NCI-H1105 treated with DMSO at 0.1 percent for 48 hours (cell line): ENCODE measurements at places on chromosomes 4 and X.

DNA sequence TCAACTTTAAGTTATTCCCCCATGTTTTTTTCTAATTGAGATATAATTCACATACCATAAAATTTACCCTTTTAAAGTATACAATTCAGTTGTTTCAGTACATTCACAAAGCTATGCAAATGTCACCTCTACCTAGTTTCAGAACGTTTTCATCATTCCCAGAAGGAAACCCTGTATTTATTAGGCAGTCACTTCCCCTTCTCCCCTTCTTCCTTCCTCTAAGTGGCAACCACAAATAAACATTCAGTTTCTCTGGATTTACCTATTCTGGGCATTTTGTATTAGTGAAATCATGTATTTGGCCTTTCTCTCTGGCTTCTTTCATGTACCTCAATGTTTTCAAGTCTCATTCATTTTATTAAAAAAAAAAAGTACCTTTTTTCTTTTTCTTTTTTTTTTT lies 101.9 kb downstream of the TET2 start:
- DNase-seq, result no peak

DNA sequence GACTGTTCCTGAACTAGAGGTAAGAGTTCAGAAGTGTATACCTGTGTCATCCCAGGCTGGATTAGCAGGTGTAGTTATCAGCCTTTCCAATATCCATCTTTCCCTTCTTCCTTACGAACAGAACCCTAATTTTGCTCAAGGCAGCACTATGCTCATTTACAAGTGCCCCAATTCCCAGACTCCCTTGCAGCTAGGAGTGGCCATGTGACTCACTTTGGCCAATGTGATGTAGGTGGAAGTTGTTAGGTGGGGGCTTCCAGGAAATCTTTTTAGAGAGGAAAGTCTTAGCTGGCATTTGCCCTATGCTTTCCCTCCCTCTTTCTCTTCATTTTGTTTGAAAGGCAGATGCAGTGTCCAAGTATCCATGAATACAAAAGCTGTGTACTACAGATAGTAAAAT lies 34.8 kb downstream of the HOPX start:
- DNase-seq, result no peak

DNA sequence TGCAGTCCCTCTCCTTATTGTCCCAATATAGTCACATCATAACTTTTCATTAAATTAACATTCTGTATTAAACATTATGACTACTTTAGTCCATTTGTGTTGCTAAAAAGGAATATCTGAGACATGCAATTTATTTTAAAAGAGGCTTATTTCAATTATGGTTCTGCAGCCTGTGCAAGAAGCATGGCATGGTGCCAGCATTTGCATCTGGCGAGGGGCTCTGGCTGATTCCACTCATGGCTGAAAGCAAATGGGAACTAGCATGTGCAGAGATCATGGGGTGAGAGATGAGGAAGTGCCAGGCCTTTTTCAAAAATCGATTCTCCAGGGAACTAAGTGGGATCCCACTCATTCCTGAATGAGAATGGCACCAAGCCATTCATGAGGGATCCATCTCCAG lies 476.3 kb upstream of the RPS6KA3 start:
- DNase-seq, result peak; percentile 64

DNA sequence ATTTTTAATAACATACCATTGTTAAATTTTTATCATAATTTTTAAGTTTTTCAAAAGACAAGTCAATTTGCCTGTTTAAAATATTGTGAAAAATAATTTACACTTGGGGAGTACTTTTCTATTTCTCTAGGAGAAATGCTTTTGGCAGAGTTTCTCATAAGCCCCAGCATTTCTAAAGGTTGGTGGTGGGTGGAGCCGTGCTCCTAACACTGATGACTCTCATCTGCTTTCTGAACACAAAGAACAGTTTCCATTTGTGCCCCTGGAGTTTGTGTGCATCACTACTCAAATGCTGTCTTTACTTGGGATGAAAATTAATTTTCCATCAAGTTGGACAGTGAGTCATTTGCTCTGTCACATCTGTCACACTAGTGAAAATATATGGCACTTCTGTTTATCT lies 57.6 kb downstream of the TNIP2 start:
- DNase-seq, result no peak

DNA sequence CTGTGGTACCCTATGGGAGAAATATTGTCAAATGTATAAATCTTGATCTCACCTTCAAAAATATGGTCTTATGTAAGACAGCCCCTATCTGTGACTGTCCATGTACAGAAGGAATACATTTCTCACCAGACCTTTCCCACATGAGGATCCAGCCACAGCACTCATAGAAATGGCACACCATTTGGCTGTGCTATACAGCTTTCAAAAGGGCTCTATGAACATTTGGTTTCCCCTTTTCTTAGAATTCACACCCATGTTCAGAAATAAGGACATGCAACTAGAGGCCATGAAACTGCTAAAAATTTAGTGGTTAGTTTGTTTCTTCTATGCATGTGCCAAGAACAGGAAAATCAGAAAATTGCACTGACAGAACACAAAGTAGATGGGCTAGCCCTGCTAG lies 62.7 kb downstream of the ANTXR2 start:
- no peak for DNase-seq

DNA sequence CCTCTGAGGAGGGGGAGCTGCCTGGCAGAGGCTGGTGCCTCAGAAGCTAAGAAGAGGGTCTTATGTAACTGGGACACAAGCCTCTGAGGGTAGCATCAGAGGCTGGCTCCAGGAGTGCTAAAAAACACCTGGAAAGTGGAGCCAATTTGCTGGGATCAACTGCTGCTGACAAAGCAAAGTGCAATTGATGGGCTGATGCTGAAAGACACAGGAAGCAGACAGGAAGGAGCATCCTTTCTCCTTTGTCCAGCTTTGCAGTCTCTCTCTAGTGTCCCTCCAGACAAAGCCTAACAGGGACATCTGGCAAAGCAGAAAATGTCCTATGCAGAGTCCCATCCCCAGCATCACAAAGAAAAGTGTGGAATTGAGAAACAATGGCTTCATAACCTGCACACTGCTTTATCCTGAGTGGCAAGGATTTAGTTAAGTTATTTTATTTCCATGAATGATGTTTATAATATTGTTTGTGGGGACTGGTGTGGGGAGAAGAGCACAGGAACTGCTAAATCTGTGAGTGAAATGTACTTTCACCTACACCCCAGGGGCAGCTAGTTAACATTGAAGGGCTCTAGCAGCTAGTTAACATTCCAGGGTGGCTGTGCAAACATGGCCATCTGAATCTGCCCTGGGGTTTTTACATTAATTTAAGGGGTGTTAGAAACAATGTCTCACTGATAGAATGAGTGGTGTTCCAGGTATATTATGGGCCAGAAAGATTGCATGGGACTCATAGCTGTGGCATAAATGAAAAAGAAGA lies 25.6 kb upstream of the MBTPS2 start:
- no peak for DNase-seq

- no peak for DNase-seq
Measured at GRCh38 chrX:12843668-12844279, 23.1 kb upstream of the TLR7 start.

- peak; percentile 28 for DNase-seq
Measured at GRCh38 chr4:141391771-141392170, 171.1 kb downstream of the ZNF330 start.

- DNase-seq, result peak; percentile 96
Measured at GRCh38 chr4:8044699-8045098, 105.0 kb upstream of the AFAP1 start.

DNA sequence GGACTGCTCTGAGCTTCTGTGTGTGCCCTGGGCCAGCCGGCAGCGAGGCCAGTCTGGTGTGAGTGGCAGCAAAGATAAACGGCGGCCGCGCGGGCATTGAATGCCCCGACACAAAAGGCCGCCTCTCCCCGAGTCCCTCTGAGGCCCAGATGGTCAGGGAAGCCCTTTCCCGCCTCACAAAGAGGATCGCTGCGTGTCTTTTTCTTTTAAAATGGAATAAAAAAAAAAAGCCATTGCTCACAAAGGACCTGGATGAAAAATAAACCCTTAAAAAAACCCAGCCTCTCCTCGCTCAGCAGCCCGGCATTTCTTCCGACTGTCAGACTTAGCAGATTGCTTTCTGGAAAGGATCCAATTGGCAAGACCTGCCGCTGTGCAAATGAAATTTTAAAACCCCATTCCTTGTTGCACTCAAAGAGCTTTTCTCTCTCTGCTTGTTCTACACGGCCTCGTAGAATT lies 578.7 kb downstream of the BCOR start:
- peak; percentile 86 for DNase-seq

DNA sequence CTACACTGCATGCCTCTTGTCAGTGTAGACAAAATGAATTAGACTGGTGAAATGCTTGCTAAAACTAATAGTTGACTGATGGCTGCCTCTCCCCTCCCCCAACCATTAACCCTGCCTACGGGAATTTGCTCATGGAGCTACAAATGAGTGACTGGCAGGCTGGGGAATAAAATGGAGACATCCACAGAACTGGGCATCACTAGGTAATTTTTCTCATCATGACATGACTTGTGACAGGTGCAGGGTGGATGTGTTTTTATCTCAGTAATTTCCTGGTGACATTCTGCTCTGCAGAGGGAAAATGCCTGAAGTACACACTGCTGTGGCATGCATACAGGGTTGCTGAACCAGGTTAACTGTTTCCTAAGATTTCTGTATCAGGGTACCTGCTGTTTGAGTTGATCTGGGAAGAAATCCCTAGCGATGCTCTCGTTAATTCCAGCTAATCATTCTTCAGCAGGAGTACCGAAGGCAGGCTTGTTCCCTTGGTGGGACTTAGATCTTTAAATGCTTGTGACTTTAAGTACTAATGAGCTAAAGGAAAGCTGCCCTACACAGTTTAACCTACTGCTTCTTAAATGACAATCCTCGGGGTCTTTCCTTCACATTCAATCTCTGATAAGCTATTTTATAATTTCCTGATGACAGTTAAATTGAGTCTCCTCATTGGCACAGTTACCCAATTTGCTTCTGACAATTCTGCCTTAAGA lies 376.3 kb upstream of the LCORL start:
- no peak for DNase-seq

DNA sequence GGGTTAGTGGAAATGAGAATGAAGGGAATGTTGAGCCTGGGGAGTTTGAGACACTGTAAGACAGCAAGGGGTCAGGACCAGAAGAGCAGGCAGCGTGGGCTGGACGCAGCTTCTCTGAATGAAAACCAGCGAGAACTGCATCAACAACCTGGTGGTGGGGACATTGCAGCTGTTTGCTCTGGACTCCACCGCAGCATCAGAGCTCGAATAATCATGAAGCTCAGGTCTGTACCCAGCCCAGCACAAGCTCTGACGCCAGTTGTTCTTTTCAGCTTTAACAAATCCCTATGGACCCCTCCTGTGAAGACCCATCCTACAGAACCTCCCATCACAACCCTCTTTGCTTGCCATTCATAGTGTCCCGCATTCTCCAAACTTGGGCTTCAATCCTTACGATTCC lies 106.8 kb upstream of the PNPLA4 start:
- DNase-seq, result no peak

- DNase-seq, result no peak
Measured at GRCh38 chrX:45621376-45622041, 420.8 kb upstream of the DIPK2B start.

DNA sequence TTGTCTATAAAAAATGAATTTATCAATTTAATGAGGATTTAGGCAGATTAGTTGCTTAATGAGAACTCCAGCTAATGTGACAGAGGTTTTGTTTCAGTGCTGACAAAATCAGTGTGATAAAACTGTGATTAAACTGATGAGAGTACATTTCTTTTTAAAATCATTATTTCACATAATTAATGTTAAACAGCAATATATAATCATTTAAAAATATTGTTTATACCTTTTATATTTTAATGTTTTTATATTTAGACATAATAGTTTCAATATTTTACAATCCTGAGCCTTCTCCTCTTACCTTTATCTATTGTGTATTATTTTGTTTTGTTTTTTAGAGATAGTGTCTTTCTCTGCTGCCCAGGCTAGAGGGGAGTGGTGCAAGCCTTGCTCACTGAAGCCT lies 47.1 kb upstream of the MAB21L2 start:
- DNase-seq, result no peak

GRCh38 chr4:73193155-73193554 lies 65.4 kb downstream of the ANKRD17 start:
- no peak for DNase-seq

GRCh38 chr4:114561590-114561989 lies 37.0 kb upstream of the UGT8 start:
- no peak for DNase-seq

DNA sequence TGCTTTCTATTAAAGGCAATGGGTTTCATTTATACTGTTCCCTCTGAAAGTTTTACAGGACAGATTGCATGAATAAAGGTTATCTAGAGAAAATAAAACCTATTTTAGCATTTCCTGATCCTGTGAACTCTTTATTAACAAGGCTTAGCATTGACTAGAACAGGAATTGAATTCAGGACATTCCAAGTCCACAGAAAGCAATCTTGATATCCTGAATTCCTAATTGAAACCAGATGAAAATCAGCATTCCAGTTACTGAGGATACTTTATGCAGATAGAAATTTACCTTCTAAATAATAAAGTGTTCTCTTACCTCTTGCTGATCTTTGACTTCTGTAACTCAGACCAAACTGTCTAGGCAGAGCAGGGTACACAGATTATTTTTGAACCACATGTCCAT lies 151.4 kb downstream of the ZNF518B start:
- no peak for DNase-seq

- DNase-seq, result no peak
Measured at GRCh38 chrX:53678667-53679066, 7.9 kb downstream of the HUWE1 start.

DNA sequence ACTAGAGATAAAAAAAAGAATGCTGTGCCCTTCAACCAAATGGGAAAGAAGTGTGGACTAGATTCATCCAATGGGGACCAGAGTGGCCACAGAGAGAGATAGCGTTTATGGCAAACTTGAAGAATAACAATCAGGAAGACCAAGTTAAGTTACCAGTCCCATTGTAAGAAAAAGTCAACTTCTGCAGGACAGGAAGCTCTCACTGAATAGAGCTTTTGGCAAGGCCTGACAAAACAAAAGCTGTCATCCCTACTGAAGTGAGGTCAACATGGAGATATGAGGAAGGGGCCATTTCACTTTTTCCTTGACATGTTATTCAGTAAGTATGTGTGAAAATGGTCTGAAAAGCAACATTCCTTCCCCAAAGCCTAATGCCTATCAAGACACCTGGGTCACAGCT lies 111.8 kb upstream of the KLHL13 start:
- DNase-seq, result no peak

GRCh38 chrX:9340598-9341290 lies 124.1 kb upstream of the TBL1X start:
- DNase-seq, result no peak

DNA sequence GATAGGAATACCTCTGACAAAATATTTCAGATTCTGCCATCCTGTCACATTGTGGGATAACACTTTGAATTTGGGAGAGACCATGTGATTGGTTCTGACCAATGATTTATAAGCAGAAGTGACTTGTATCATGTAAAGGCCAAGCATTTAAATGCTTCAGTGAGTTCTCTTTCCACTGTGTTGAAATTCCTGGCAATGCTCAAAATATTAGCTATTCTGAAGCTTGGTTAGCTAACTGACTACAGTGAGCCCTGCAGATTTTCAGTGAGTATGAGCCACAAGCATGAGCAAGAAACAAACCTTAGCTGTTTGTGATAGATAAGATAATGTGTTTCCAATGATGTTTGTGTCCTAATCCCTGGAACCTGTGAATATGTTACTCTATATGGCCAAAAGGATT lies 562.8 kb upstream of the AADAT start:
- DNase-seq, result no peak

- no peak for DNase-seq
Measured at GRCh38 chr4:89277412-89277811, 30.2 kb downstream of the GPRIN3 start.

GRCh38 chr4:77172336-77172735 lies 15.3 kb downstream of the CCNG2 start:
- DNase-seq, result no peak
